ENCODE measurements at places on chromosomes 12 and 14.

GRCh38 chr12:113804961-113805600, 161.0 kb downstream of the RBM19 start:
- no peak overlapping the region for H3K4me3 ChIP-seq
- no peak overlapping the region for H3K27ac ChIP-seq
- no peaks in the 10 kb centered on the region for H3K4me1 ChIP-seq
- no peak for DNase-seq
- no peaks in the 10 kb centered on the region for H3K36me3 ChIP-seq

DNA sequence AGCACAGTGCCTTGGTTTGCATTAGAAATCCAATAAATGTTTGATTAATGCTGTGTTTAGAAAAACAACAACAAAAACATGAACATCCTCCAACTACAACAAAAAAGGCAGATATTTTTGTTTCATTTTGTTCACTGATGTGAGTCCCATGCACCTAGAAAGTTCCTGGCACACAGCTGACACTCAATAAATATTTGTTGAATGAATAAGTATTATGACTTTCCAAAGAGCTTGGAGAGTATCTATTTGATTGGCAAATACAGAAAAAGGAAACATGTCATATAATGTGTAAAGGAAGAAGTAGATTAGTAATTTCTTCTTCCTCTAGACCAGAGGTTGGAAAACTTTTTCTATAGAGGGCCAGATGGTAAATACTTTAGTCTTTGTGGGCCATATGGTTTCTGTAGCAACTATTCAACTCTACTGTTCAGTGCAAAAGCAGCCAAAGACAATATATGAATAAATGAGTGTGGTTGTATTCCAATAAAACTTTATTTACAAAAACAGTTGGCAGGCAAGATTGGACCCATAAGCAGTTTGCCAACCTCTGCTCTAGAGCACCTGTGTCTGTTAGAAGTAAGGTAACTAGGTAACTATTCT, 312.3 kb upstream of the DIO2 start:
- H3K36me3 ChIP-seq: no peaks in the 10 kb centered on the region
- no peaks in the 10 kb centered on the region for H3K4me1 ChIP-seq
- H3K4me3 ChIP-seq: no peak overlapping the region
- no peak overlapping the region for H3K27ac ChIP-seq

- H3K36me3 ChIP-seq: peaks cover 25% of the 10 kb centered on the region
- DNase-seq: no peak
Measured at GRCh38 chr12:69534389-69534822, 50.9 kb upstream of the CCT2 start.

DNA sequence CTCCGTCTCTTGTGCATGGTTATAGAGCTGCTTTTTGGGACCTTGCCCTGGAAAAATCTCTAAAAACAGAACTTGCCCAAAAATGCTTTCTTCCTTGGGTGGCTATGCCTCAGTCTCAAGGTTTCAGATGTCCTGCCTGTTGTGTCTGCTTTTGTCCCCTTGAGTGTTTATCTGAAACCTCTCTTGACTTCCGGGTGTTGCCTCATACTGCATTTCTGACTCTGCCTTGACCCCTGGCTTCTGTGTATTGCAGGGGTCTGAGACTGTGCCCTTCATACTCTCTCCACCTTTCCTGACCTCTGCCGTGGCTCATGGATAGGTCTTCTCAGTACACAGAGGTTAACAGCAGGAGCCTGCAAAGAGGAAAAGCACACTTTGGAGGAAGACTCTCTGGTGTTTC, 124.8 kb upstream of the NTF3 start:
- no peak overlapping the region for H3K4me3 ChIP-seq
- no peak overlapping the region for H3K27ac ChIP-seq
- DNase-seq: no peak
- H3K27me3 ChIP-seq: no peaks in the 10 kb centered on the region
- H3K4me1 ChIP-seq: no peaks in the 10 kb centered on the region

GRCh38 chr14:36260970-36261640, 59.3 kb downstream of the MBIP start:
- H3K36me3 ChIP-seq: no peaks in the 10 kb centered on the region
- H3K4me3 ChIP-seq: no peak overlapping the region
- H3K27me3 ChIP-seq: peaks cover 2% of the 10 kb centered on the region

- H3K4me3 ChIP-seq: no peak overlapping the region
- DNase-seq: no peak
- no peaks in the 10 kb centered on the region for H3K27me3 ChIP-seq
- no peaks in the 10 kb centered on the region for H3K4me1 ChIP-seq
- no peak overlapping the region for H3K27ac ChIP-seq
Measured at GRCh38 chr12:22971247-22971646, 346.3 kb downstream of the ETNK1 start.

DNA sequence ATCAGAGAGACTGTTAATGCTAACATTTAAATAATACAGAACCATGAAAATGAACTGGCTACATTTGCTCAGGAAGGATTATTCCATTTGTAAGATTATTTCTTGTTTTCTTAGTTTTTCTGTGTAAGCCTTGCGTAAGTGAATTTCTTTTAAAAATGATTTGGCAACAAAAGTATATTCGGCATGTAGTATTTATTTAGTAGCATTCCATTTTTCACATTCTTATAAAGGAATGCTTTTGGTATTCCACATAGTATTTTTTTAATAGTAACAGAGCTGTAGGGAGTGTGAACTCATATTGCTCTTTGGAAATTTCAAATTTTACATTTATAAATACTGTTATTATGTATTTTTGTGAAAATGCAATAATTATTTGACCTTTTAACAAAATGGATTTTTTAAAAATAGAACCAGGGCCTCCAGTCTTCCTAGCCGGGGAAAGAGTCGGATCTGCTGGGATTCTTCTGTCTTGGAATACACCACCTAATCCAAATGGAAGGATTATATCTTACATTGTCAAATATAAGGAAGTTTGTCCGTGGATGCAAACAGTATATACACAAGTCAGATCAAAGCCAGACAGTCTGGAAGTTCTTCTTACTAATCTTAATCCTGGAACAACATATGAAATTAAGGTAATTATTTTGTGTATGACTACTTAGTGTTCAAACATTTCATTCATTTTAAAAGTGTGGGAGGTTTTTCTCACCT, 1.2 kb downstream of the PTPRQ start:
- no peak overlapping the region for H3K4me3 ChIP-seq
- H3K4me1 ChIP-seq: no peaks in the 10 kb centered on the region
- H3K36me3 ChIP-seq: no peaks in the 10 kb centered on the region
- DNase-seq: no peak
- H3K27ac ChIP-seq: no peak overlapping the region

DNA sequence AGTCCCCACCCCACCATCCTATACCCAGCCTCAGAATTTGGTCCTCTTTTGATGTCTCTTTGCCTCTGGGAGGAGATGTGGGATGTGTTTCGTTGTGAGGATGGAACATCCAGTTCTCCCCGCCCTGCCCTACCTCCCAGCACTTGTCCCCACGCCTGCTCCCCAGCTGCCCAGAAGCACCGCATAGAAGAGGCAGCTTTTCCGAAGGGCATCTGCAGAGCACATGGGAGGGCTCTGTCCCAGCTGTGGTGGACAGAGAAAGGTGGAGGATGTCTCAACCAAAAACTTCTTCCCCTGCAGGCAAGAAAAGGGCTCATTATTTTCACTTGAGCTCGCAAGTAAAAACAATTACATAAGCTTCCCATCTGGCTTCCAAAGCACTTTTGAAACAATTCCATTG, 302.6 kb downstream of the PCNX1 start:
- no peaks in the 10 kb centered on the region for H3K4me1 ChIP-seq
- no peaks in the 10 kb centered on the region for H3K36me3 ChIP-seq
- no peak overlapping the region for H3K4me3 ChIP-seq
- no peak overlapping the region for H3K27ac ChIP-seq
- H3K27me3 ChIP-seq: no peaks in the 10 kb centered on the region
- no peak for DNase-seq

DNA sequence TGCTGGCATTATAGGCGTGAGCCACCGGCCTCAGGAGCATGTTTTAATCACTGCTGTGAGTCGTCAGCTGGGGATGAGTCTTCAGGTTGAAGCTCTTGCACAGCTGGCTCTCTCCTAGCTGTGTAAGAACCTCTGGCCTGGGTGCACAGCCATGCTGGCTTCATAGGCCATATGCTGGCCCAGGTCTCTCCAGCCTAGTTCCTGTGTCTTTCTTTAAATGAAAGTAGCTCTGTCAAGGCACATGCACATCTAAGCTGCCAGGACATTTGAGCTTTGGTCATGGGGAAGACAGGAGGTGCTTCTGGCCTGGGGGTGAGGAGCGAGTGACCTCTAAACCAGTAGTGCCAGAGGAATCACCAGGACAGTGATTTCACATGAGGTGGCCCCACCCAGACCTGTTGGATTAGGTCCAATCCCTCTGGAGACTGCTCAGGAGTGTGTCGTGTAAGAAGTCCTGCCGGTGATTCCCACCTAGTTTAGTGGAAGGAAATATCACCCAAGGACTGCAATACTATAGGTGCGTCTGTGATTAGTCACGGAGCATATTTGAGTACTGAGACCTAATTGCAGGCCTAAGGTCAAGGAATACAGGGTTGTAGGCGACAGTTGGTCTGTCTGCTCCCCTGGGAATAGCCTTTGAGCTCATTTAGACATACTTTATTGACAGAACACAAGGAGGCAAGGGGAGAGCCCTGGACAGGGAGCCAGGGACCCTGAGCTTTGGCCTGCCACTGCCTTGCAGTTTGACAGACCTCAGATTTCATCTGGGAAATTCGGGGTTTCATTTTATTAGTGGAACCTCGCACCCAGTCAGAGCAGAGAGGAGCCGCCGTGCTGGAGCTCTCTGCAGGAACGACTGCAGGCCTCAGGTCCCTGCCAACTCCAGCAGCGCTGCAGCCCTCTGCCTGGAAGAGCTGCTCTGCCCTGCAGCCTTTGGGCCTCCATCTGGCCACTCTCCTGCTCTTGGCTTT, 67.0 kb downstream of the ANKRD9 start:
- H3K27ac ChIP-seq: no peak overlapping the region
- peaks cover 6% of the 10 kb centered on the region for H3K4me1 ChIP-seq
- no peak for DNase-seq
- H3K27me3 ChIP-seq: no peaks in the 10 kb centered on the region
- peaks cover 72% of the 10 kb centered on the region for H3K36me3 ChIP-seq
- no peak overlapping the region for H3K4me3 ChIP-seq

- no peak overlapping the region for H3K4me3 ChIP-seq
- no peaks in the 10 kb centered on the region for H3K36me3 ChIP-seq
- H3K27me3 ChIP-seq: no peaks in the 10 kb centered on the region
- H3K27ac ChIP-seq: no peak overlapping the region
- H3K4me1 ChIP-seq: no peaks in the 10 kb centered on the region
- no peak for DNase-seq
Measured at GRCh38 chr12:105538880-105539279, 208.4 kb downstream of the C12orf75 start.

DNA sequence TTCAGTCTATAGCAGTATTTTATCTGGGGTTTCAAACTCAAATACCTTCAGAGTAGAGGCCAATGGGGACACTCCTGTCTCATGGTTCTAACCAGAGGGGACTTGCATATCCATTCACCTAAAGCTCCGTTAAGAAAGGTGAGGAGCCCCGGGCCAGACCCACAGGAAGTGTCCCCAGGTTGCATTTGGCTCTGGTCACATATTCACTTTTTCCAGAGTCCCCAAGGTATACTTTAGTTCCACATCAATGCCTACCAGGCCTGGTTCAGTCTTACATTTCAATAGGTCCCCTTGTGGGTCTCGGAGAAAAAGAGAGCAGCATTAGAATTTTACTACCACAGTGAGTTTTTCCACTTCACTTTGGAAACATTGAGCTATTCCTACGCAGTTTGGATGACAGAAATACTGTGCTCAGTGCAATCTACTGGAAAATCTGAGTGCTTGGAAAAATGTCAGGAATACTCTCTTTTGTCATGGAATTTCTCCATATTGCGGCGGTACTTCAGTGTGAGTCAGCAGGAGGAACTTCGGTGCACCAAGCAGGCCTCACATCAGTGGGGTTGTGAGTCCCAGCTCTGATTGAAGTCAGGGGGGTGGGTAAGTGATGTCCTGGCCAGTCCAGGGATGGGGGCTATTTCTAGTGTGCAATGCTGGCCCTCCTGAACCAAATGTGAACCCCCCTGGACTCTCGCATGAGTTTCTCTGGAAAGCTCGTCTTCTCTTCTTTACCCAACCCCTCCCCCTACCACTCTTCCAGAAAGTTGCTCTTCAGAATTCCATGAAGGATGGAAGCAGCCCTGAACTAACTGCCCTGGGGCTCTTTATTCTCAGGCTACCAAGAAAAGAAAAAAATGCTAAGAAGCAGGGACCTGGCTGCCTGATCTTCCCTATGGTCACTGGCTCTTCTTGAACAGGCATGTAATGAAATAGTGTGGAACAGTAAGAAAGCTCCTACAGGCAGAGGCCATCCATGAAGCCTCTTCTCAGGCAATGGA, 184.7 kb downstream of the PRKCH start:
- no peak for DNase-seq
- peaks cover 11% of the 10 kb centered on the region for H3K4me1 ChIP-seq
- no peak overlapping the region for H3K4me3 ChIP-seq
- no peak overlapping the region for H3K27ac ChIP-seq
- no peaks in the 10 kb centered on the region for H3K36me3 ChIP-seq

- H3K27me3 ChIP-seq: peaks cover 16% of the 10 kb centered on the region
- H3K36me3 ChIP-seq: peaks cover 13% of the 10 kb centered on the region
- H3K27ac ChIP-seq: no peak overlapping the region
- DNase-seq: no peak
- no peak overlapping the region for H3K4me3 ChIP-seq
Measured at GRCh38 chr12:204261-204678, 9.7 kb downstream of the SLC6A12 start.

GRCh38 chr12:79983492-79983891, 48.6 kb upstream of the PPP1R12A start:
- H3K36me3 ChIP-seq: no peaks in the 10 kb centered on the region
- no peak for DNase-seq
- H3K27ac ChIP-seq: no peak overlapping the region
- H3K27me3 ChIP-seq: no peaks in the 10 kb centered on the region

DNA sequence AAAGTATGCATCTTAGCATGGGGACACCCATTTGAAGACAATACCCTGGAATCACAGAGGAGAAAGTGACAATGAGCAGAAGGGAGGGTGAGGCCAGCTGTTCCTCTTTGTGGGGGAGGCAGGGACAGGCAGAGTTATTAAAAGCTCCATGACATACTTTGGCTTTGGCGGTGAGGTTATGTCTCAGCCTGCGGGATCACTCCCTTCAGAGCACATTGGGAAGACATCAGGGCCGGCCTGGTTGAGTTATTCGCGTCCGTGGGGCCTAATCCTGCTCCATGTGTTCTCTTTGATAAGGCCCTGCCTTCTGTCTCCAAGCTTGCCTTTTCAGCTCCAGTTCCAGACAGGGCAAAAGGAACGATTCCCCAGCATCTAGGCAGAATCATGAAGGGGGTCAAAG, 98.8 kb upstream of the NTF3 start:
- H3K4me1 ChIP-seq: no peaks in the 10 kb centered on the region
- H3K4me3 ChIP-seq: no peak overlapping the region
- no peaks in the 10 kb centered on the region for H3K36me3 ChIP-seq
- H3K27me3 ChIP-seq: no peaks in the 10 kb centered on the region
- no peak for DNase-seq

GRCh38 chr12:110310763-110311162, 29.7 kb downstream of the ATP2A2 start:
- H3K27ac ChIP-seq: no peak overlapping the region
- peaks cover 28% of the 10 kb centered on the region for H3K4me1 ChIP-seq
- no peak overlapping the region for H3K4me3 ChIP-seq
- no peaks in the 10 kb centered on the region for H3K27me3 ChIP-seq

GRCh38 chr12:50112456-50113218, 601 bp downstream of the COX14 start:
- H3K4me3 ChIP-seq: peak overlapping the region; percentile 67
- H3K27me3 ChIP-seq: no peaks in the 10 kb centered on the region
- H3K36me3 ChIP-seq: peaks cover 14% of the 10 kb centered on the region
- peak overlapping the region; percentile 98 for H3K27ac ChIP-seq
- DNase-seq: peak; percentile 51
- peaks cover 16% of the 10 kb centered on the region for H3K4me1 ChIP-seq
